Testis (tissue), 5 donors: ENCODE measurements at places on chromosomes 13 and 19. TPM values are rescaled to one million over a fixed set of nuclear protein-coding genes. Genes with fewer than 3 reads are reported as not detected.

SDHAF1 gene
- total RNA-seq, result 40.6 TPM

GRCh38 chr19:9132422-9132821 lies 5.7 kb upstream of the OR7G3 start:
- DNase-seq, result no peak

DNA sequence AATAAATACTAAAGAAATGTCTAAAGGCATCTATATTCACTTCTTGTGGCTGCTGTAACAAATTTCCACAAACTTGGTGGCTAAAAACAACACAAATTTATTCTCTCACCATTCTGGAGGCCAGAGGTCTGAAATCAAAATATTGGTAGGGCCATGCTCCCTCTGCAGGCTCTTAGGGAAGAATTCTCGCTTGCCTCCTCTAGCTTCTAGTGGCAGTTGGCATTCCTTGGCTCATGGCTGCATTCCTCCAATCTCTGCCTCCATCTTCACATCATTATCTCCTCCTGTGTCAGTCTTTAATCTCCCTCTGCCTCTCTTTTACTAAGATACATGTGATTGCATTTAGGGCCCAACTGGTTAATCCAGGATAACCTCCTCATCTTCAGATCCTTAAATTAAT lies 54.1 kb upstream of the RFXAP start:
- no peak for DNase-seq

DNA sequence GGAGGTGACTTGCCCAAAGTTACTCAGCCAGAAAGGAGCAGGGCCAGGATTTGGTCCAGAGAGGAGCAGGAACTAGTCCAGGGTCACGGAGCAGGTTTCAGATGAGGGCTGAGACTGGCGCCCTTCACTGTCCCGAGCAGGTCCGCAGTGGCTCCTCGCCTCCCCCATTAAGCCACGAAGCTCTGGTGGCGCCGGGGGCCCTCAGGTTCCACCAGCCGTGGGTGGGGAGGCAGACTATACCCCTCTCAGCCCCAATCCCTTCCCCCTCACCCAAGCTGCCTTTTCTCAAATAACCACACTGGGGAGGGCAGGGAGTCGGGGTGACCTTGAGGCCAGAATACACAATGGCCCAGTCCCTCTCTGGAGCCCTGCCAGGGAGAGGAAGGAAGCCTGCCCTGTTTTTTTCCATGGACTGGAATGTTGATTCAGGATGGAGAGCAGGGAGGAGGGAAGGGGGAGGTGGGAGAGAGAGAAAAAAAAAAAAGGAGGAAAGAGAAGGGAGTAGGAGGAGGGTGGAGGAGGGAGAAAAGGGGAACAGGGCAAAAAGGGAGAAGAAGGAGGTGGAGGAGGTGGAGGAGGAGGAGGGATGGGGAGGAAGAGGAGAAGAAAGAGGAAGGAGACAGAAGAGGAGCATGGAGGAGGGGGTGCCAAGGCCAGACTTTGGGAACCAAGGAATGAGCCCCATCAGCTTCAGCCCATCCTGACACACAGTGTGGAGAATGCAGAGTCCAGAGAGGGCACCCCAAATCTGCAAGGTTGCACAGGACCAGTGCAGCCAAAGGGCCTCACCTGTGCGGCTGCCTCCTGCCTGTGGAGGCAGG lies 19.7 kb downstream of the CEACAM16 start:
- peak; percentile 82 for DNase-seq

GRCh38 chr19:18271433-18271841 lies 2.8 kb downstream of the IQCN start:
- DNase-seq, result peak; percentile 45

DNA sequence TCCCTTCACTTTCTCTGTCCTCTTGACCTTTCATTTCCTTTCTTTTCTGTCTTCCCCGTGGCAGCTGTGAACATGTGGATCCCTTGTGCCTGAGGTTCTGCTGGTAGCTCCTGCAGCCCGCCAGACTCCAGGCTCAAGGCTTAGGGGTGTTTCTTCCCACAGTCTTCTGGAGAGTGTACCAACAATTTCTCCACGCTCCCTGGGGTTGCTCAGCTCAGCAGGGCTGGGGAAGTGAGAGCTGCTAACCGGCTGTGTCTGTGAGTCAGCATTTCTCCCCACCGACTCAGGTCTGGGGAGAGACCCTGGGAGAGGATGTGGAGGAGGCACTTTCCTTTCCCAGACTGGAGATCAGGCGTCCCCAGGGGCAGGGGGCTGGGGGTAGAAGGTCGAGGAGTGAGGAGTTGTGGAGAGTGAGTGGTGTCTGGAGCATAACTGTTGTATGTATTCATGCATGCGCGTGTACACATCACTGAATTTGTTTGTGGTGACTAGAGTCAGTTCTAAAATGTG lies 193.6 kb downstream of the KCNRG start:
- peak; percentile 36 for DNase-seq

DNA sequence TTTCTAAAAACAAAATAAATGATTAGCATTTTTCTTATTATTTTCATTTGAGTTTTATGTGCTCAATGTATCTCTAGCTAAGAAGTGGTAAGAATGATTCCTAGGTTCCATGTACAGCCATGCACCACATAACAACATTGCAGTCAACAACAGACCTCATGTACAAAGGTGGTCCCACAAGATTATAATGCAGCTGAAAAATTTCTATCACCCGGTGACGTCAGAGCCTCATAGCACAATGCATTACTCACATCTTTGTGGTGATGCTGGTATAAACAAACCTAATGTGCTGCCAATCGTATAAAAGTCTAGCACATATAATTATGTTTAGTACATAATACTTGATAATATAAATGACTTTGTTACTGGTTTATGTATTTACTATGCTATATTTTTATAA lies 120.5 kb downstream of the SLC7A1 start:
- no peak for DNase-seq

DNA sequence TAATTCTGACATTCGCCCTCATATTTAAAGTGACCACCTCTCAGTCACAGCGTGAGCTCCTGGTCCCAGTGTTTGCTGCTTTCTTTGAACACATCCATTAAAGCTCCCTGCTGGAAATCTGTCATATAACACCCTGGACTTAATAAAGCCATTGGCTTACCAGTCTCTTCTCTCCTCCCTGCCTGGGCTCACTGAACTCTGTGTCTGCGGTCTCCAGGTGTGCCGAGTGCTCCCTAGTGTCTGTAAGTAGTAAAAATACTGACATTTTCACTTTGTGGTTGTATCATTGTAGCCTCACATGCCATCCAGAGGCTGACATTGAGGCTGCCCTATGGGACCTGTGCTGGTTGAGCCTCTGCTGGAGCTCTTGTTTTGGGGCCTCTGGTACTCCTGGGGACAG lies 2.6 kb upstream of the PSG11 start:
- no peak for DNase-seq

DNA sequence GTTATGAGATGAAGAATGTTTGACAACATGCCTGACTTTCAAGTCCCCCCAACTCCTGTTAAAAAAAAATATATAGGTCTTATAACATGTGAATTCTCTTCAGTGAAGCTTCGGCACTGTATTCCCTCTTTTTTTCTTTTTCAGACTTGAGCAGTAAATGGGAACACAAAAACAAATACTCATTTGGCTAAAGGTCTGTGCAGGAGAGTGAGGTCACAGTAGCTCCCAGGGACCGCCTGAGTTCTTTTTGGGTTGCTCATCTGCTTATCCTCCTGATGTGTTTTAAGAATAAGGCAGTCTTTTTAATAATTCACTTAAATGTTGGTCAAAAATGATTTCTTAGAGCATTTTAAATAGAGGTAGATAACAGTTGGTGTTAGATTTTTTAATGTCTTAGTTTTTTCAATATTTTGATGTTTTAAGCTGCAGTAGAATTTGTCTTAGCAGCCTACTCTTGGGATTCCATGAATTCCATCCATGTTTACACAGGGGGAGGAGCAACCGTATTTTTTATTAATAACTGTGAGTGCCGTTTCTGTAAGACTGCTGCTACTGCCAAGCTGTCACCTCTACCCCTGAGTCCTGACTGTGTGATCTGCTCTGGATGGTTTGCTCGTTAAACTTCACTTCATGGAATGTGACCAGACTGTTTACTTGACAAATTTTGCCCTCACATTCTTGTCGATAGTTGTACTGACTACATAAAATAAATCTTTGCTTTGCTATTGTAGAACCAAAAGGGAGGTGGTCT lies 14.9 kb downstream of the HNRNPM start:
- no peak for DNase-seq

DNA sequence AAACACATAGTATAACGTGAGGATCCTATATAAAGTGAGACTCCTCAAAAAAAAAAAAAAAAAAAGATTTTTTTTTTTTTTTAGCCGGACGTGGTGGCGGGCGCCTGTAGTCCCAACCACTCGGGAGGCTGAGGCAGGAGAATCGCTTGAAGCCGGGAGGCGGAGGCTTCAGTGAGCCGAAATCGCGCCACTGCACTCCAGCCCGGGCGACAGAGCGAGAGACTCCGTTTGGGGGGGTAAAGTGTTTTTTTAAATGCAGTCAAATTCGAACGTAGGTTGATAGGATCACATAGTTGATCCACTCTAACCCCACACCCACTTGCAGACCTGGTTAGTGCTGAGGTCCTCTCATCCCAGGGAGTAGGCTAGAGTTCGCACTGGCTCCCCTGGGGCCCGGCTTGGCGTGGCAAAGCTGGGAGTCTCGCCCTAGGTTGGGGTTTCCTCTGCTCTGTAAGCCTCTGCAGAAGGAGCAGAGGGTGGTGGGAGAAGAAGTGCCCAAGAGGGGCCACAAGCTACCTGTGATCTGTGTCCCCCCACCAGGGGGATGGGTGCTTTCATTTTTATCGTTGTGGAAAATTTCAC lies 6.5 kb downstream of the RNF225 start:
- DNase-seq, result no peak

- DNase-seq, result no peak
Measured at GRCh38 chr13:71829547-71829946, 37.5 kb downstream of the DACH1 start.

GRCh38 chr19:13652810-13653590 lies 111.3 kb upstream of the MRI1 start:
- no peak for DNase-seq

DNA sequence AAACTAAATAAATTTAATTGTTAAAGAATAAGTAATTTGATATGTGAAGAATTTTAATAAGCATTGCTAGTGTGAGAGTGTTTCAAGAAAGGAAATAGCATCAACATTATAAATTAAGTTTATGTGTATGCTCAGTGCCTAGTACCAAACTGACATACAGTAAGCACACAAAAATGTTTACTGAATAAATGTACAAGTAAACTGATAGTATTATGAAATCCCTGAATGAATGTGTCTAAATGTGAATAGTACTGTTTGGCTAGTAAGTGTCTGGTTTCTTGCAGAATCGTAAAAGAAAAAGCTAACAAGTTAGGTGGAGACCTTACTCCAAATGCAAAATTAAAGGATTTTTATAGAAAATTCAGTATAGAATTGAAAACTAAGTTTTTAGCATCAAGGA lies 233.6 kb downstream of the PCDH9 start:
- no peak for DNase-seq

DNA sequence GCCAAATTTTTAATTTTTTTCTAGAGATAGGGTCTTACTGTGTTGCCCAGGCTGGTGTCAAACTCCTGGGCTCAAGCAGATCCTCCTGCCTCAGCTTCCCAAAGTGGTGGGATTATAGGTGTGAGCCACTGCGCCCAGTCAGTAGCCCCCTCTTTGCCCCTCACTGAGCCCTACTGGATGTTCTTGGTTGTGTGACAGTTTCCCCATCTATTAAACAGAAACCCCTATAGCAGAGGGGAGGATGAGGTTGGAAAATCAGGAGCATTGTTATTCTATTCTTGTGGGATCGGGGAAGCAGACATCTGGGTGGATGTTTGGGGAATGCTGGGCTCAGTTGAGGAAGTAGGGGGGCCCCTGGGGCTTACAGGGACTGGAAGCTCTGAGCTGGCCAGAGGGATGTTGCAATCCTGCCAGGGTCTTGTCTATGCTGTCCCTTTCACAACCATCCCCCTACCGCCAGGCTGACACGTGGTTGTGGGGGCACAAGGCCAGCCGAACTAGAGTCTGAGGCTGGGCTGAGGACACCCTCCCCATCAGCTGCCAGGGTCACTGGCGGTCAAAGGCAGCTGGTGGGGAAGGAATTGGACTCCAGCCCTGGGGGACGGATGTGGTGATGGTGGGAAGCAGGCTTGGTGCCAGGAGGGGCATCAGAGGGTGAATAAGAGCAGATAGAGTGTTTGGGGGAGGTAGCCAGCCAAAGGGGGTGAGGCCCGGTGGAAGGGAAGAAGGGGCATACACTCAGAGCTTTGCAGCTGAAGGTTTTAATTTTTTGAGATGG lies 10.9 kb downstream of the APOC1 start:
- DNase-seq, result peak; percentile 83

- no peak for DNase-seq
Measured at GRCh38 chr13:29861694-29862110, 11.3 kb upstream of the UBL3 start.

- no peak for DNase-seq
Measured at GRCh38 chr13:27463500-27463899, 13.1 kb upstream of the MTIF3 start.

GRCh38 chr19:49872245-49873128 lies 4.7 kb downstream of the AKT1S1 start:
- DNase-seq, result no peak
